Stromal cell of bone marrow (primary cell): ENCODE measurements at places on chromosomes 2 and 18.

DNA sequence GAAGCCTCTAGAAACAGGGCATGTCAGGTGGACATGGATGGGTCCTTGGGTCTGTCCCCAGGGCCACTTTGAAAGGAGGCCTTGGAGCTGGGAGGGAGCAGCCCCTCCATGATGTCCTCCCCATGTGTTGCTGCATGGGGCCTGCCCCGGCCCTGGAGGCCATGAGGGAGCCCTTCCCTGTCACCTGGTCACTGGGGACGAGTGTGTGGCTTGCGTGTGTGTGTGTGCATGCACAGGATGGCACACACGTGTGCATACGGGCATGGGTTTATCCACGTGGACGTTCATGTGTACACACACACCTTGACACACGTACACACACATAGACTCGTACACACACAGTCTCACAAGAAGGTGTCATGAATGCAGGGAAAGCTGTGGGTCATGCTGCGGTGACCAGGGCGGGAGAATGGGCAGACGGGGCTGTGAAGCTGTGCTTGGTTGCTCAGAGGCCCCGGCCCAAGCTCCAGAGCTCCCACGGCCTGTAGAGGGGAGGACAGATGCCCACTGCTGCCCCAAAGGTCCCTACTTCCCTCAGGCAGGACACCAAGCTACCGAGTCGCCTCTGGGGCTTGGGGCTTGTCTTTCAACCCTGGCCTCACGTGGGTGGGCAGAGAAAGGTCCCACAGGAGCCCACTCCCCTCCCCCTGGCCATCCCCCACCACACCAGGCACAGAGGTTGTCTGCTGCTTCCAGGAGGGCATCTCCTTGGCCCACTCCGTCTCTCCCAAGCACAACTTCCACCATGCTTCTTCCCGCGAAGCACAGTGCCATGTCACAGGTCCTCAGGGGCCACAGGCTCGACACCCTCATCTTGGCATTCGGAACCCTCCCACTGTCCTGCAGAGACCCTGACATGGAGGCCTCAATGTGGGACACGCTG is 42.3 kb upstream of the GPC1 start:
- no peak for DNase-seq

DNA sequence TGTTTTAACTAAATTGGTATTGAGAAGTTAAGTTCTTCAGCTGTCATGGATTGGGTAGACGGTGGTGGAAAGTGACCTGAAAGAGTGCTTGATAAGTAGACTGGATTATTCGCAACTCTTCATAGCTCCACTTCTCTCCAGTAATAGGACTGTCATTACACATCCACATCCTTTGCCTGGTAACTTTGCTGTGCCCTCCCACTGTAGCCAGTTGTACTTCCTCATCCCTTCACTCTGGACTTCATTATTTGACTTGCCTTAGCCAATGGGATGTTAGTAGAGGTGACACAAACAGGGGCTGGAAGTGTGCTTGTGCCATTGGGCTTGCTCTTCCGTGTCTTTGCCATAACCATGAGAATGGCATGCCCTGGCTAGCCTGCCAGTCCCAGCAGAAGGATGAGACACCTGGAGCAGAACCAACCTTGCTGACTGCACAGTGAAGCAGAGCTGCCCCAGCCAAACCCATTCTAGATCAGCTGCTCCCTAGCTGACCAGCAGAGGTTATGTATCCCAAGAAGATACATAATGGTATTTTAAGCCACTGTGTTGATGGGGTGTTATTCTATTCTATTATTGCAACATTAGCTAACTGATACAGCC is 16.9 kb downstream of the QPCT start:
- no peak for DNase-seq

- DNase-seq, result peak; percentile 44
These were observed 22.9 kb downstream of the INO80C start for GRCh38 chr18:35474884-35475283.

DNA sequence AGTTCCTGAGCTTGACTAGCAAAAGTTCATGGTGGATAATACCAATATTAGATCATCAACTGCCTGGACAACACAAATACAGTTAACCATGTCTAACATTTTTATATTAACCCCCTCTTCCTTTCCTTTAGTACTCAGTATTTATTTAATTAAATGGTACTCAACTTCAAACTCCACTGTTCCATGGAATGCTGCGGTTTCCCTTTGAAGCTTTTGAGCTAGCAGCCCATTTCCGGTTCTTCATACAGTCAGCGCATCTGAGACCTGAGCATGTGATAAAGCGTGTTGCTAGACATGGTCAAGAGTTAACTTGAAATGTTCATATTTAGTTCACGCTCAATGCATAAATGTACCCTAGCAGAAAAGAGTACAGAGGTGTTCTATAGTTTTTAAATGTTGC is 278.4 kb downstream of the ALPK2 start:
- DNase-seq, result no peak

GRCh38 chr2:75555701-75556100 is 5.0 kb downstream of the EVA1A start:
- no peak for DNase-seq

- no peak for DNase-seq
These were observed 20.0 kb upstream of the CHRNA1 start for GRCh38 chr2:174784316-174784715.

DNA sequence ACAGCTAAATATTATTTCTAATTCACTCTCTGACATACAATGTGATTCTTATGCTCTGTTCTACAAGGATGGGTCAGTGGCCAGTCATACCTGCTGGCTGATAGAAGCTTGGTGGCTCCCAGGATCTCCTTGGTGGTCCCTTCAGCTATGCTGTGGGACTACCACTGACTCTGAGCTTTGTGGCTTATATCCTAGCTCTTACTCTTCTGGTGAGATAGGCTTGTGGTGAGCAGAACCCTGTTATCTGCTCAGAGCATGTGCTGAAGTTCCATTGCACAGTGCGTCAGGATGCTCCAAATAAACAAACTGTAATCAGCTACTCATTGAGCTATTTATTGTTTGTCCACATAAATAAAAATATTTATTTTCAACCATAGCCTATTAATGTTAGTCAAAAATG is 51.7 kb downstream of the MFSD6 start:
- no peak for DNase-seq

DNA sequence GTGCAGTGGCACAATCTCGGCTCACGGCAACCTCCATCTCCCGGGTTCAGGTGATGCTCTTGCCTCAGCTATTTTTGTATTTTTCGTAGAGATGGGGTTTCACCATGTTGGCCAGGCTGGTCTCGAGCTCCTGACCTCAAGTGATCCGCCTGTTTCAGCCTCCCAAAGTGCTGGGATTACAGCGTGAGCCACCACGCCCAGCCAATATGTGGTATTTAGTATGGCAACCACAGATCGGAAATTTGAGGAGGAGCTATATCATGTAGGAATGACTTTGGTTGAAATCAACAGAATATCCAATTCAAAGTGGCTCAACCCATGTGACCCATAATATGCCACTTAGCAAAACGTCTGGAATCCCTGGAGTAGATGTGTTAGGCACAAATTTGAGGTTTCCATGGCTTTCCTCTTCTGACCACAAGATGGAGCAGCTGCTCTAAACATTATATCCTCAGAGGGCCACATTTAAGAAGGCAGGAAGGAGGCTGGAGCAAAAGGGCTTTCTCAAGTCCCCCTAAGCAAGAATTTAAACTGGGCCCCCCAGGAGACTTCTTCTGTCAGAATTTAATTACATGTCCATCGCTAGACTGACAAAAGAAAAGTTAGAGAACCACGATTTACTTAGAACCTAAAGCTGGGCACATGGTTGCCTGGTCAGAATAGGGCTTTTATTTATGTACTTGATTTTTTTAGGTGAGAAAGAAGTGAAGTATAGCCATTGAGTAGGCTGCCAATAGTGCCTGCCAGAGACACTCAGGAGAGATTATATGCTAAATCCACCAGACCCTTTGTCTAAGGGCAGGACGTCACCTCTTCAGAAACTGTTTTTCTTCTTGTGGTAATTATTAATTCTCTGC is 49.6 kb upstream of the ITSN2 start:
- peak; percentile 52 for DNase-seq

GRCh38 chr2:113818382-113818951 is 62.0 kb upstream of the SLC35F5 start:
- peak; percentile 77 for DNase-seq

- DNase-seq, result no peak
These were observed 164.4 kb downstream of the AFF3 start for GRCh38 chr2:99977966-99978365.

DNA sequence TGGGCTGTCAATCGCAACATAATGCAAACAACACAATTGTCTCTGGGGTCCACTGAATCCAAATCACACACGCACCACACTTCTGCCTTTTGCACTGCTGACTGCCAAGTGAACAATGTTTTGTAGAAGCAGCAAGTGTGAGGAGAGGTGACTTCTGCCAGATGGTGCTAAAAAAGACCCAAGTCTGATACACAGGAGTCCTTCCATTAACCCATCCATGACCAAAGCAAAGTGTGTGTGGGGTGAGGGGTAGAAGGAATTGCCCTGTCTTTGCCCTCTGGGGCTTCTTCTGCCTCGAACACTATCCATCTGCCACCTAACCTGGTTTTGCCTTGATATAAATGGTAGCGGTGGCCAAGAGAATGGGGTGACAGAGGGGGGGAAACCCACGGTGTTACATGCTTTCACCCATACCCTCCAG is 50.0 kb downstream of the C2orf42 start:
- no peak for DNase-seq

DNA sequence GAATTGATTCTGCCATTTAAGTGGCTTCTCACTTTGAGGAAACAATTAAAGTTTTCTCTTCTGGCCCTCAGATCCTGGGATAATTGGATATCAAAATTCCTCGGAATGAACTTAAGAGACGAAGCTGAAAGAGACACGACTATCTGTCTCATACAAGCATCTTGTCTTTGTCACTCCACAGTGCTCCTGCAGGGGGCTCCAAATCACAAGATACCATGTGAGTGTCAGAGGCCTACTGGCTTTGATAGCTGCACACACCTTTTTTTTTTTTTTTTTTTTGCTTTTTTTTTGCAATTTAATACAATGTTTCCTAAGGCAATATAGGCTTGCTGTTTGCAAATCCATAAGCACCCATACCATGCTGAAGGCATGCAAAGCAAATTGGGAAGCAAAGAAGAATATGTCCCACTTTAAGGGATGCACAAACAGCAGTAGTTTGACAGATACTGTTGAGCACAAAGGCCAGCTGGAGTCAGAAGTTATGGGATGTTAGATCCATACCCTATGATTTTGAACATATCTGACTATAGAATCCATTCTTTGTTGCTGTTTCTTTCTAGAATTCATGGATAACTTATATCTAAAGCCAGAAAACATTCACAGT is 109.0 kb upstream of the CBLN2 start:
- no peak for DNase-seq

GRCh38 chr2:240952496-240953246 is 45.7 kb upstream of the SNED1 start:
- no peak for DNase-seq

GRCh38 chr2:170586571-170587095 is 128.5 kb upstream of the SP5 start:
- no peak for DNase-seq

DNA sequence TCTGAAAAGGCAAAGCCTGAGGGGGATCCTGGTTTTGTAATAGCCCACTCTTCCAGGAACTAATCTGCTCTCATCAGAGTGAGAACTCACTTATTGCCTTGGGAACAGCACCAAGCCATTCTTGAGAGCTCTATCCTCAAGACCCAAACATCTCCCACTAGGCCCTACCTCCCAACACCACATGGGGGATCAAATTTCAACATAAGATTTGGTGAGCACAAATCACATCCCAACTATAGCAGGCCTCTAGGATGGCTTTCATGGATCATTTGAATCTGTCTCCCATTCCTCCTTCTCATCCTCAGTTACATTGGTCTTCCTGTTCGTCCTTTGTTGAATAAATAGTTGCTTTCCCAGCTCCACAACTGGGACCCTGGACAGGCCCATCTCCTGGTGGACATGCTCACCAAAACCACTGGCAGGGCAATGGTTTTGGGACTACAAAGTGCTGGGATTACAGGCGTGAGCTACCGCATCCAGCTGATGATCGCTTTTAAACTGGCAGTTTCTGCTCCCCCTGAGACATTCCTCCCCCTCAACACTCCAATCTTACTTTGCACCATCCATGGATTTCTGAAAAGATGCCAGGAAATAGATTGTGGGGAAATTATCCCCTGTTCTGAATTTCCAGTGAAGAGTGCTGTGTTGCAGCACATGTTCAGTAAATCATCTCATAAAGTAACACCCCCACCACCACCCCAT is 42.6 kb downstream of the MCFD2 start:
- peak; percentile 56 for DNase-seq

- DNase-seq, result no peak
These were observed 118.5 kb downstream of the NRP2 start for GRCh38 chr2:205800773-205801172.

DNA sequence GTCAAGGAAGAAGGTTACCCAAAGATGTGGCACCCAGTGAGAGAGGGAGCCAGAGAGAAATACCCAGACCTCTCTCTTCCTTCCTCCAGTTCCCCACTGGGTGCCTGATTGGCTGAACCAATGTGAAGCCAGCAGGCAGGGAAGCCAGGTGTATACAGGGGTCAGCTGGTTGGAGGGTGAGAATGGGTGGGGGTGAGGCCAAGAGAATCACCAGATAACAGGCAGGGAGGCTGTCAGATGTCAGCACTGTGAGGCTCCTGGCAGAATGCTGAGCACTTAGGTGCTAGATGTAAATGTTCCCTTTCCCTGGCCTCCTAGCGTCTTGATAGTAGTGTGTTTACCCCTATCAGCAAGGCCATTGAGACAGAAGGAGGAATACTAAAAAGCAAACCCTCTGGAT is 104.0 kb upstream of the MGAT5 start:
- no peak for DNase-seq

DNA sequence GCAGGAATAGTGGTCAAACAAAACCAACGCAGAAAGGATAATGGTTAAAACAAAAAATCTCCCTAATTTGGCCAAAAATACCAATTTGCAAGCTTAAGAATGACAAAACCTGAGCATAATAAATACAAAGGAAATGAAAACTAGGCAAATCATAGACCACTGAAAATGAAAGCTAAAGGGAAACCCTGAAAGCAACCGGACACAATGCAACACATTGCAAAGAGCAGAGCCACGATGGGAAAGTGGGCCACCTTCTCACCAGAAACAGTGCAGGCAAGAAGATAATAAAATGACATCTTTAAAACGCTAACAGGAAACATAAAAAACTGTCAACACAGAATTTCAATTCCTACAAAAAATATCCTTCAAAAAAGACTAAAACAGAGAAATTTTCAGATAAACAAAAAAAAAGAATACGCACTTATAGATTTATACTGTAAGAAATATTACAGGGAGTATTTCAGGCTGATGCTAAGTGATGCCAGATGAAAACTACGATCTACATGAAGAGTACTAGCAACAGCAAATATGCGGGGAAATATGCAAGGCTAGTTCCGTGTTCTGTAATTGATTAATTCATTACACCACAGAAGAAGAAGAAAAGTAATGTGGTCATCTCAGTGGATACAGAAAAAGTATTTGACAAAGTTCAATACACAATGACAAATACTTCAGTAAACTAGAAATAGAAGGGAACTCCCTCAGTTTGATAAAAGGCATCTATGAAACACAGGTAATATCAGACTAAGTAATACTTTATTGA is 239.5 kb downstream of the L3MBTL4 start:
- no peak for DNase-seq

GRCh38 chr2:168705534-168706470 is 96.6 kb upstream of the NOSTRIN start:
- DNase-seq, result no peak
